H1 (cell line): ENCODE measurements at places on chromosomes 4 and X.

- DNase-seq: no peak
Measured at GRCh38 chr4:8672486-8672885, 79.9 kb downstream of the CPZ start.

- no peak for DNase-seq
Measured at GRCh38 chr4:176742211-176742610, 50.5 kb downstream of the VEGFC start.

DNA sequence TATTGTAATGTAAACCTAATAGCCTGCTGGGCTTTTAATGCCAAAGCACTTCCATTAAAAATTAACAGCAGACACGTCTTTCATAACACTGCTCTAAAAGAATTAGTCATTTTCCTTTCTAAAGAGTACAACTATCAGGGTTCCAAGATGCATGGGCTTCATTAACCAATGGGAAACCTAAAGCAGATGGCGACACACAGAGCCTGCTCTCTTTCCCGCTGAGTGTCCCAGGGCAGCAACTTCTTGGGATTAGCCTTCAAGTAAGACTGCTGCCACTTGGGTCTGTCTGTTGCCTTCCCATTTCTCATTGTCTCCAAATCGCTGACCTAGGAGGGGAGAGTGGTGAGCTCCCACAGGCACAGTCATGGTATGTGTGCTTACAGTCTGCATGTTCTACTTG lies 14.0 kb upstream of the PHKA2 start:
- no peak for DNase-seq

DNA sequence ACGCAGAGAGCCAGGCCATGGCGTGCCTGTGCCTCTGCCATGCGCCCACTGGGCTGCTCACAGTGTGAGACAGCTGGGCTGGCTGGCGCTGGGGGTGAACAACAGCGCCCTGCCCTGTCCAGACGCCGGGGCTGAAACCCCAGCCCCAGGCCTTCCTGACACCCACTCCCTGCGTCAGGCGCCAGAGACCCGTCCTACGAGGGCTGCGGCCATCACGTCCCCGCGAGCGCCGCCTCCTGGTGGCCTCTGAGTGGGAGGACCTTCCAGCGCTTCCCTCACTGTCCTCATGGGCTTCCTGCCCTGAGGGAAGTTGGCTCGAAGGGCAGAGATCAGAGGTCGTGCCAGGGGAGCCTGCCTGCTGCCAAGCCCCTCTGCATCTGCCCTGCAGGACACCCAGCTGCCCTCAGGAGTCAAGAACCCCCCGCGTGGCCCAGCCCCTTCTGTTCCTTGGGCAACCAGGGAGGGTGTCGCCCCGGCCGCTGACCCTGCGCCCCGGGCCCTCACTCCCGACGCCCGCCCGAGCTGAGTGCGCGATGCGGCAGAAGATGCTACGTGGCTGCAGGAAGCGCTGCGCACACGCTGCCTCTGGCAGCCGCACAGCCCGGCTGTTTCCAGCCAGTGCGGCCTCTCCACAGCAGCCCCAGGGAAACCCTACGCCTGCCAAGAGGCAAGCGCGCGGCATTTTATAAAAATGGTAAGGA lies 16.2 kb downstream of the NELFA start:
- DNase-seq: peak; percentile 41

DNA sequence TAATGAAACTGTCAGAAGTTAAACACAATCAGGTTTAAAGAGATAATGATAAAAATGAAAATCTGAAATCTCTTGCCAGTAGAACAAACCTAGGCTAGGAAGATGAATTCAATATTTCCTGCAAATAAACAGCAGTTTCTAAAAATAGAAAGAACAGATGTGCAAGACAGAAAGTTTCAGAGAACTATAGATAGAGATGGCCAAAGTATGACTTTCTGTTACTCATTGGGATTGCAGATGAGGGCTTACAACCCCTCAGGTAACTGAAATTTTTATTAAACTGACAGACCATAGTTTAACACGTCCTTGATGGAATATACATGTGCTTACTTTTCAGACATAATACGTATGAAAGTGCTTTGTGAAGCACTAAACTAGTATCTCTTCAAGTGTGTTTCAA lies 82.3 kb upstream of the PPARGC1A start:
- no peak for DNase-seq

DNA sequence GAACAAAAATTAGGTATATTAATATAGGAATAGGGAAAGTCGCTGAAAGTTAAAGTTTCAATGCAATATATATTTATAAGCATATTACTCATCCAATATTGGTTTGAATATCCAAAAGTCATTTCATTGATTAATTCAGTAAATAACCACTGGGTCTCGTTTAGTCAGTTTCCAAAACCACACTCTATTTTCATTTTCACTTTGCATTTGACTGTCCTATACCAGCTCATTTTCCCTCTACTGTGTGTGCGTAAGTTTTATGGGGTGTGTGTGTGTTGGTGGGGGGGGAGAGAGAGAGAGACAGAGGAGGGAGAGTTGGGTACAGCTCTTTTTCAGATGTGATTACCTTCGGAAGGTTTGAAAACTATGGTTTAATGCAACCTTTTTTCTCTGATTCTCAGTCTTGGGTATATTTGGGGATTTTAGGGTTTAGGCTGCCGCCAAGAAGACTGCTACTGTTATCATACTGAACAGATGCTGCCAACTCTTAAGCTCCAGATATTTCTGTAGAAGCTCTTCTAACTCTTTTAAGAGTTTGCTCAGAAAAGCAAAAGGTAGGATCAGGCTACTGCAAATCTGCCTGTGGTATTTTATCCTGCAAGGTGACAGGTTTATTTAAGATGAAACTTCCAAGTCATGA lies 1427.4 kb downstream of the PCDH7 start:
- DNase-seq: no peak

DNA sequence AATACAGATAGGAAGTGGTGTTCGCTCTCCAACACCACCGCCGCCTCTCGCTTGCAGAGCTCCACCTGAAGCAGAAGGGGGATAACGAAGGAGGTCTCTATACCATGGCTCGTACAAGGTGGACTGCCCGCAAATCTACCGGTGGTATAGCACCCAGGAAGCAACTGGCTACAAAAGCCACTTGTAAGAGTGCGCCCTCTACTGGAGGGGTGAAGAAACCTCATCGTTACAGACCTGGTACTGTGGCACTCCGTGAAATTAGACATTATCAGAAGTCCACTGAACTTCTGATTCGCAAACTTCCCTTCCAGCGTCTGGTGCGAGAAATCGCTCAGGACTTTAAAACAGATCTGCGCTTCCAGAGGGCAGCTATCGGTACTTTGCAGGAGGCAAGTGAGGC lies 5.2 kb upstream of the BMP15 start:
- no peak for DNase-seq

DNA sequence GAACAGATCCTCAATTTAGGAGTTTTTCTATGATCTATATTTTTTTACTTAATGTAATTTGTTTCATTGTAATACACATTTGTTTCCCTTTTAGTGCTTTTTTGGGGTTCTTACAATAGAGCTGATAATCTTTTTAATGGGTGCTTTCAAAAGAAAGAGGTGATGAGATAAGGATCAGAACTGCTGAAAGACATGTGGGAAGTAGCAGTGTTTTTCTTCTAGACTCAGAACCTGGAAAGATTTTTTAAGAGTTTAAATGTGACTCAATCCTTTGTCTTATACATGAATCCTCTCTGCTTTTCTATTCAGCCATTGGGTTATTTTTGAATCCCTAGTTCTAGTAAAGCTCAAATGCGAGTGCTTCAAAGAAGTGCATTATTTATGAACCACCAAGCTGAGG lies 25.6 kb downstream of the UCHL1 start:
- no peak for DNase-seq

- no peak for DNase-seq
Measured at GRCh38 chr4:159966746-159967145, 863.9 kb downstream of the RAPGEF2 start.
